ENCODE measurements at places on chromosomes 6 and 20. TPM values are rescaled to one million over a fixed set of nuclear protein-coding genes. Genes with fewer than 3 reads are reported as not detected.
A peak's percentile ranks its signal among the peaks of the same experiment; 100 is the strongest.

GRCh38 chr20:62063981-62064769 is 1.5 kb downstream of the TAF4 start:
- peak; percentile 72 for DNase-seq

DNA sequence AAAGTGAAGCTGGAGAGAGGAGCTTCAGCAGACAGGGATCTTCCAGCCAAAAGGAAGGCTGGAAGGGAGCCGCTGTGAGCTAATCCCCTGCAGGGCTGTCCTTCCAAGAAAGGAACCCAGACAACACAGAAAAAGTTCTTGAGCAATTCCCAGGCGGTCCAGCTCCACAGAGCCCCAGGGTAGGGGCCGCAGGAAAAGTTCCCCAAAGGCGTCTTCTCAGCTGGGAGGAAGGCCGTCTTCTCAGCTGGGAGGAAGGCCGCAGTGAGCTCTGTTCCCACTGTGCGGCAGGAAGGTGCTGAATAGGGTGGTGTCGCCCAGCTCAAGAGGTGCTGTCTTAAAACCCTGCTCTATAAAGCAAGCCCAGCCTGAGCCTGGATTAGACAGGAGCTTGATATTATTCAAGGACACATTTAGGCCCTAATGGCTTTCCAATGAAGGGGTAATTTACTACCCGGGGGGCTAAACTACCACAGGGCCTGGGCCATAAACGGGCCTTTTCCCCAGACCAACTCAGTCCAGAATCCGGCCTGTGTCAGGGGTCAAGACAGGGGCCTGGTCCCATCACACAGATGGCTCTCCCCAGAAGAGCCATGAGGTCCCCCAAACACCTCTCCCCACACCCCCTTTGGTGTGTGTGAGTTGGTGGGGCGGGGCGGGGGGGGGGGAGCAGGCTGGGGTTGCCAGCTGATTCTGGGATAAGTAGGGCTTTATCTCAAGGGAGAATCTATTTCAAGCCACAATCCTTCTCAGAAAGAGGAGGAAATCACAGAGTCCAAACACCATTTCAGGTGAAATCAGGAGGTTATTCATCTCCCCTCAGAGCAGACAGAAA is 103.6 kb downstream of the NOL4L start:
- DNase-seq, result no peak

The ZNF217 gene
- 27.7 TPM for total RNA-seq

The VIP gene
- total RNA-seq, result not detected

DNA sequence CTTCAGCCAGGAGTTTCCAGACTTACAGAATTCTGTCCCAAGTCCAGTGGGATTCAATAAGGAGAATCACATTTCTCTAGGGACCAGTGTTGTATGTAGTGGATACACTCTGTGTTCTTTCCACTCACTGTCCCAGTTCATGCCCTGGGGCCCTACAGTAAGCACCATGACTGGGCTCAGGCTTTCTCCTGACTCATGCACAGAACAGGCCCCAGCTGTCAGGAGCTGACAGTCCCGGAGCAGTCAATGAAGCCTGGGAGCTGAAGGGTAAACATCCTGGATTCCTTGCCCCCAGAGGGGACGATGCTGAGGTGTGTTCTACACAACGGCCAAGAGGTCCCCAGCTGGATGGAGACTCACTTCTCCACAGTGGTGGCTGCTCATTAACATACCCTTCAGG is 40.2 kb upstream of the LRFN2 start:
- DNase-seq, result no peak

DNA sequence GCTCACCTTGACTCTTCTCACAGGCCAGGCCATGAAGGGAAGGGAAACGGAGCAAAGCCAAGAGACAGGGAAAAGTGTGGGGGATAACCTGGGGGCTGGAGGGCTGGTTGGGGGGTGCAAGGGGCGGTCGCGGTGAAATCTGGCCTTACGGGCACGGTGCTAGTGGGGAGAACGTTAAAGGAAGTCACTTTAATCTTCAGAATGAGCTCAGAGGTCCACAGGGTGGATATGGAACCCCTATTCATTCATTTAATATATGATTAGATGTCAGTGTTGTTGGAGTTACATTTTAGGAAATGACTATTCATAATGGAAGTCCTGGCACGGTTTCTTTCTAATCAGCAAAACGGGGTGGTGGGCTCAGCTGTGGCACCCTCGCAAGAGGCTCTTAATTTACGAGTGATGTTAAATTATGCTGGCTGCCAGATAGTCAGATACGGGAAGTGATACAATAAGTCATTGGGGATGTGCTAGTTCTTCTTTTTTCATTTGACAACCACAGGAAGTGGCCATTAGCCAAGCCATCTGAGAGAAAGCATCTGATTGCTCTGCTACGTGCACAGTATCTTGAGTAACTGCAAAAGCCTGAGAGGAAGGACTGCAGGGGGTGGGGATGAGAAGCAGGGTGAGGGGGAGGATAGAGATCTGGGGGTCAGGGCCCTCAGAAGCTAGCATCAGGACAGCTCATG is 253.0 kb downstream of the QKI start:
- no peak for DNase-seq

GRCh38 chr6:129105035-129105434 is 222.1 kb downstream of the LAMA2 start:
- no peak for DNase-seq

- no peak for DNase-seq
Observed at GRCh38 chr20:753136-753535, 15.2 kb downstream of the SLC52A3 start.

DNA sequence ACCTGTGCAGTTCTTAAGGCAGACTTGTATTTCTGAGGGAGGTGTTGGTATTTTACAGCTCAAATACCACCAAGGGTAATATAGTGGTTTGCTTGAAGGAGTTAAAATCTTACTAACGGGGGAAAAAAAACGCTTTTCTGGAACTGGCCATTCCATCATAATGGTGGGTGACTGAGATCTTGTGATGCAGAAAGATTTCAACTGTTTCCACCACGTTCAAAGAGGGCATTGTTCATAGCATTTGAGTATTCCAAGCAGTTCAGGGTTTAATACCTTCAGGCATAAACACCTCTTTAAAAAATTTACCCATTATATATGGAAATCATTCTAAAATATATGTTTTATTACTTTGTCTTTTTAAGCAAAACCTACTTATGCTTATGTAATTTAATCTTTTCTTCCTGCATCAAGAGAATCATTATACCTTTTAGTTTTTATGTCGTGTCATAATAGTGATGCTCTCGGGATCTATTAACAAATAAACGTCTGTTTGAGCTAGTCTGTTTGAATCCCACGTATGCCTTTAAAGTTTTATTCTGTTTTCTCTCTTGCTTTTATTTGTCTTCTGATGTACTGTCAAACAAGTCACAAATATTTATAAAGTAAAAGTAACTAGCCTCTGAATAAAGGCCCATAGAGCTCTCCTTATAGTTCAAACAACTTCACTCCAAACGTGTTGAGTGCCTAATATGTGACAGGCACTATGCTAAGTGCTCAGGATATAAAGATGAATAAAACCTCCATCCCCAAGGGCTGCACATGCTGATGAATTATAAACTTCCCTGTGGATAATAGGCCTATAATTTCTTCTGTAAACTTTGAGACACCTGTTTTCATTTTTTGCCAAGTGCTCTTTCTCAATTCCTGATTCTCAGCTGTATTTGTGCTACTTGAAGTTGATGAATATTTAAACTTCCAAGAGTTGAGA is 298.8 kb upstream of the FERMT1 start:
- DNase-seq, result no peak

GRCh38 chr6:121647905-121648304 is 212.5 kb downstream of the GJA1 start:
- DNase-seq, result no peak

The PAX1 gene
- total RNA-seq, result not detected

DNA sequence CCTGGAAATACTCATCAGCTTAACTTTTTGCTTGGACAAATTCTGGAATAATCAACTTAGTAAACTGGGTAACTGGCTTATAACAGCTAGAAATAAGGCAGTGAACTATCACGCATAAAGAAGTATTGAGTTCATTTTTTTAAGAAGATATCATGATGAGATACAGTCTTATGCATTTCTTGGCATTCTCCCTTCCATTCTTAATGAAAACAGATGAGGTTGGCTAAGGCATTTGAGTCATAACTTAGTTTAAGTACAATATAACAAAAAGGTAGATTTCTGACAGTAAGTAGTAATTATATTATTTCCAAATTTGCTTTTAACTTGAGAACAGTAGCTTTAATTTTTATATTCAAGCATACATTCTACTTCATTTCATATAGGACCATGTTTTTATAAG is 56.1 kb downstream of the SAMD5 start:
- no peak for DNase-seq

The F13A1 gene
- 19.8 TPM for total RNA-seq

The ADTRP gene
- total RNA-seq, result not detected

- DNase-seq, result no peak
Observed at GRCh38 chr6:157877573-157878438, 54.8 kb downstream of the SNX9 start.

DNA sequence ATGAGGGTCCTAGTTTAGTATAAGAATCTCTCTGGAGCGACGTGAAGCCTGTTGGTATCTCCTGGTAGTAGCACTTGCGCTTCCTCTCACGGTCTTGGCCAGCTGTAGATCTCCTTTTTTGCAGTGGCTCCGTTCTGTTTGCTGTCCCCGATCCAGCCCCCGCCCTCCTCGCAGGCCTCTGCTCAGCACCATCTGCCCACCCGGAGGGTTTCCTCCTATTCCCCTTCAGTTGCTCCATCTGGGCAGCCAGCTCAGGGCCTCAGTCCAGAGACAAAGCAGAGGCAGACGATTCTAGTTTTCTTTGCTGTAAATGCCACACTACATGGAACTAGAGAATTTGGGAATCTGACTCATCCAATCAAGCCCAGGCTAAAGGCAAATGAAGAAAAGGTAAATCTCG is 126.6 kb downstream of the TIAM2 start:
- DNase-seq, result no peak

- DNase-seq, result no peak
Observed at GRCh38 chr6:113755449-113756289, 101.5 kb upstream of the MARCKS start.

The CD40 gene
- 8.9 TPM for total RNA-seq

The PMEPA1 gene
- total RNA-seq, result 22.7 TPM

The PRICKLE4 gene
- 4.4 TPM for total RNA-seq

The ABHD16B gene
- not detected for total RNA-seq

DNA sequence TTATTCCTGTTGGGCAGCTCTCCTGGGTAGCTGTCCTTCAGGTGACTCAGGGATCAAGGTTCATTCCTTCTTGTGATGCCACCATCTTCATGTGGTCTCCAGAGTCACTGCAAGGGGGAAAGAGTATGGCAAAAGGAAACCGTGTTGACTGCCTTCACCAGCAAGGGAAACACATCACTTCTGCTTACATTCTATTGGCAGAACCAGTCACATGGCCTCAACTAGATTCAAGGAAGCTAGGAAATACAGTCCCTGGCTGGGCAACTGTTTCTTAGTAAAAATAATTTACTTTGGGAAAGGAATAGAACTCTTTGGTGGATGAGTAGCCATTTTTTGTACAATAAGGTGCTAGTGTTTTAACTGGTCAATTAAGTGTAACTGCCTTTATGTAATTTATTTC is 5.3 kb downstream of the ANKRD6 start:
- no peak for DNase-seq

DNA sequence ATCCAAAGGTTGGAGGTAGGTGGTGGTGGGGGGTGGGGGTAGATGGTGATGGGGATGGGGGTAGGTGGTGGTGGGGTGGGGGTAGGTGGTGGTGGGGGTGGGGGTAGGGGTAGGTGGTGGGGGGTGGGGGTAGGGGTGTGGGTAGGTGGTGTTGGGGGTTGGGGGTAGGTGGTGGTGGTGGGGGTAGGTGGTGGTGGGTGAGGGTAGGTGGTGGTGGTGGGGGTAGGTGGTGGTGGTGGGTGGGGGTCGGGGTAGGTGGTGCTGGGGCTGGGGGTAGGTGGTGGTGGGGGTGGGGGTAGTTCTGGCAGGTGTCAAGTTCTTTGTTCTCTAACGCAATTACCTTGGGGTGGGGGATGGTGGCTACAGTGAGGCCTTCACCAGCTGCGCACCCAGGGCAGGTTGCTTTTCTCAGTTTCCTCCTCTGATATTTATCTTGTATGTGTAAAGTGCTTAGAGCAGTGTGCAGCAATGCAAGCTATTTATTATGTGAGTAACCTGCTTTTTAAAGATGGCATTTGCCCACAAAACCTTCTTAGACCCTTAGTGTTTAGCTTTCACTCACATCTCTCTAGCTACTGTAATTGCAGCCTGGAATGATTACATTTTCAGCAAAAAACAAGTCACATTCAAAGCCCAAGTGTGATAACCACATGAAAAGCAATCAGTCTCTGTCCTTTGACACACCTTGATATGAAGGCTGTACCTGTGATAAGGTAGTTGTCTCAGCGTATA is 8.2 kb upstream of the CCDC167 start:
- DNase-seq, result no peak

- DNase-seq, result no peak
Observed at GRCh38 chr6:28282926-28283325, 1.6 kb downstream of the PGBD1 start.

- no peak for DNase-seq
Observed at GRCh38 chr20:60363698-60364097, 405.5 kb downstream of the CDH26 start.

The RBM24 gene
- total RNA-seq, result not detected

The GMPR gene
- 14.0 TPM for total RNA-seq

DNA sequence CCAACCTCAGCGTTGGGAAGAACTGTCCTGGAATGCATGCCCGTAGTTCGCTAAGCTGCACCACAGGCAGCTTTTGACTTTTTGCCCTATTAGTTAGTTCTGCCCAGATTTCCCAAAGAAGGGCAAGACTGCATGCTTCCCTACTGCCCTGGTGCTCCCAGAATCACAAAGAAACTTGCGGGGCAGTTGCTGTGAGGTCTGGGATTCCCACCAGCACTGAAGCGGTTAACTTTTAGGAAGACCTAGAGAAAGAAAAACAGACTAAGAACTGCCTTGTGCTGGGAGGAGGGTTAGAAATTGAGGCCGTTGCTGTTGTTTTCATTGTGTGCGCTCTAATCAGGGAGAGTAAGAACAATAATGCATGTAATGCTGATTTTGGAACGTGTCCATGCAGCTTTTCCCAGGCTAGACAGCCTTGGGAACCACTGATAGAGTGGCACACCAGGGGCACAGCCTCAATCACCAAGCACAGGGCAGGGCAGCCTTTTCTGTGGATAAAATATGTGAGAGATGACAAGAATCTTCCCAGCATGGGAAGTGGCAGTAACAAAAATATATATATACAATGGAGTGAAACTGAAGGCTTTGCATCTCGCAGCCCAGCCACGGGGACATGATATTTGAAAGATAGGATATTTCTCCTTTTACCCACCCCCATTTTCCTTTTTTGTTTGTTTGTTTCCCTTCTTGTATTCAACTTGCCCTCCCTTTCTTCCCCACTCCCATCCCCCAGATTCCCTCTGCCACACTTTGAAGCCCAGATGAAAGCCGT is 137.7 kb upstream of the HEY2 start:
- DNase-seq, result peak; percentile 35

The SYNE1 gene
- total RNA-seq, result 109 TPM

All from body of pancreas (tissue), 4 donors.